ENCODE measurements at places on chromosomes 3 and 15. TPM values are rescaled to one million over a fixed set of nuclear protein-coding genes. Genes with fewer than 3 reads are reported as not detected.

- DNase-seq: no peak
These were observed 1146.4 kb downstream of the NAALADL2 start for GRCh38 chr3:176005564-176005963.

- no peak for DNase-seq
These were observed 3.1 kb upstream of the TRA2B start for GRCh38 chr3:185940951-185941350.

GRCh38 chr15:59522988-59523461, 85.0 kb downstream of the FAM81A start:
- DNase-seq: no peak

- no peak for DNase-seq
These were observed 260.4 kb upstream of the P2RY1 start for GRCh38 chr3:152574461-152575079.

- DNase-seq: no peak
These were observed 159.0 kb upstream of the CHRNA7 start for GRCh38 chr15:31871166-31871886.

DNA sequence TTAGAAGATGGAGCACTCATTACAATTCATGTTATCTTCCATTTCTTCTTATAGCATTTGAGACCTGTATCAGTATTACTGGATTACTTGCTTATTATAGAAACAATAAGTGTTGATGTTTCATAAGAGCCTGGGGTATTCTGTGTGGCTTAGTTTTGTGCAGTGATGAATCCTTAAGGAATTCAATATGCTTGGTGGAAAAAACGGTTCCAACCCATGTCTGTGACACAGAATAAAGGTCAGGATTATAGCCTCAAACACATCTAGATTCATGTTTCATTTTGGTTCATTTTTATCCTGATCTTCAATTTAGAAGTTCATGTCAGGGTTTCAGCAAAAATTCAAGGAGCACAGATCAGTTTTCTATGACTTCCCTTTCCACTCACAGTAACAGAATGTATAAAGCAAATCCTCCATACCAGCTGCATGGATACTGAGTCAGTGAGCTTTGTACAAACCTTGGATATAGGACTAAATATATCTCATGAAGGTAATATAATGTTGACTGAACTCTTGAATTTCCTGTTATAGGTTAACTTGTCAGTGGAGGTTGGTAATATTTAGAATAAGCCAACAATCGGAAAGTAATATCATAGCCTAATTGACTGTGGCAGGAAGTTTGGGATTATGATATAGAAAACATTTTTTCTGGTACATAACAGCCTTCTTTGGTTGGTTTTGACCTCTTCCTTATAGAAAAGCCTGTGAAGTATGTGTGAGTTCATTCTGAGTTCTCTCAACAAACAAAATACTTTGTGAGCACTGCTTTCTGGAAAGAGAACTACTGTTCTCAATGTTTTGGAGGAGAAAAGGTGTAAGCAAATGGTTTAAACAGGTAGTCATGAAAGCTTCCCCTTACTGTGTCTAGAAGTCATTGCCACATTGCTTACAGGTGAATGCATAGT, 218.2 kb upstream of the TPM1 start:
- no peak for DNase-seq

GRCh38 chr3:189677667-189678066, 46.5 kb downstream of the TP63 start:
- no peak for DNase-seq

DNA sequence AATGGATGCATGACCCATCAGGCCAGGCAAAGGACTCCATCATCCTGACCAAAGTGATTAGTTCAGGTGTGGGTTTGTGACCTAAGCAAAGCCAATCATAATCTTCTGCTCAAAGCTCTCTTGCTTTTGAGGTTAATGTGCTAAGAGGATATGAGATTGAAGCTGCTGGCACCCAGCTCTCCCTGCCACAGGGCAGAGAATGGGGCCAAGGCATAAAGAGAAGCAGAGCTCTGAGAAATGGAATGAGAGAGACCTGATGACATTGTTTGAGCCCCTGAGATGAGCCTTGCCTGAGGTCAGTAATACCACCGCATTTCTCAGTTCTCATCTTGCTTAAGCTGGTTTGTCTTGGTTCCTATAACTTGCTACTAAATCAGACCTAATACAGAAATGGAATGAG, 6.4 kb upstream of the PARP6 start:
- DNase-seq: no peak

DNA sequence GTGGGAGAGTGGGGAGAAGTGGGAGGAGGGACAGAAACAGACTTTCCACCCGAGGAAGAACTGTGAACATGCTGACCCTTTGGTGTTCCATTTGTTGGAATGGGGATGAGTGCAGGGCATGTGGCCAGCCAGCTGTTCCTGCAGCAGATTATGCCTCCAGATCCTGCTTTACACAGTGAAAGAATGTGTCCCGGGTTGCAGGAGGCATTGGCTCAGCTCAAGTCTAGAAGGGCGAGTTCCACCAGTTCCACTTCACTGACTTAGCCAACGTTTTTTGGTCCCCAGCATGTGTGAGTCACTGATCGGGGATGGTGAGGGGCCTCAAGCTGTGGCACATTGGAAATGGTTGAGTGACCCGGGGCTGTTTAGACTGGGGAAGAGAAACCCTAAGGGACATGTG, 307.0 kb upstream of the ROPN1 start:
- DNase-seq: no peak

DNA sequence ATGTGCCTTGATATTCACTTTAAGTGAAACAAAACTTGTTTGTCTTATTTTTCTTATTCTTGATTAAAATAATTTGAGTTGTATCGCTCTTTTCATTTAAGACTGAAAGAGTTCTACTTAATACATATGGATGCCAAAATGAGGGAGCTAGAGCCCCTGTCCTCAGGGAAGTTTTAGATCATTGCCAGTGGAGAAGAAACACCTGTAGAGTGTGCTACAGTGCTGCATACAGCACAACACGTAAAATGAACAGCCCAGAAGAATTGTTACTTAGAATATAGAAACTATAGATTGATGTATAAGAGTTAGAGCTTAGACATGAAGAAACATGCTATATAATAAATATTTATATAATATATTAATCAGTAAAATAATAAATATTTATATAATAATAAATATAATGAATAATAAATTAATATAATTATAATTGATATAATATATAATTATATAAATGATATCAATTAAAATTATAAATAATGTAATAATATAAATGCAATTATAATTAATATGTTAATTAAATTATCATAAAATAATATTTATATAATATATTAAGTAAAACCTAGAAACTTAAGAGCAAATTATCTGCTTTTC, 1234.7 kb downstream of the ROBO2 start:
- no peak for DNase-seq

GRCh38 chr3:152208439-152208838, 60.3 kb upstream of the MBNL1 start:
- DNase-seq: no peak

GRCh38 chr15:38253351-38253781, 730 bp downstream of the SPRED1 start:
- no peak for DNase-seq

- DNase-seq: peak; percentile 32
These were observed 267.8 kb upstream of the C2CD4B start for GRCh38 chr15:62432702-62433398.

DNA sequence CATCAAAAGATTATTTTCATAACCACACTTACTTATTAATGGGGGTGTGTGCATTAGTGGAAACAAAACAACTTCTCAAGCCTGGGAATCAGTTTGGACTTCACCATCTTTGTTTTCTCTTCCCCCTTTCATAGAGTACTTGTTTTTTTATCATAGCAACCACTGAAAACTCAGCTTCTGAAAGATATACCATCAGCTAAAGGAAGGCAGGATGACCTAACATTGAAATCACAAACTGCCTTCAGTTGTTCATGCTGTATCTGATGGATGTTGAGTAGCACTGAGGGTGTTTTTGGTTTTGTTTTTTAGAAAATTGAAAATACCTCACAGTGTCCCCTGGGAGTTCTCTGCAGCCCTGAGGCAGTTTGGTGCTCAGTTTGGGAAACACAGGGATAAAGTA, 46.5 kb downstream of the NEK10 start:
- DNase-seq: no peak

GRCh38 chr3:169869484-169870220, at the start of gene LRRC31:
Gene LRRC31 (minus strand): TSS chr3:169869935. CDS start chr3:169869807, 128 bp downstream.
- DNase-seq: no peak

DNA sequence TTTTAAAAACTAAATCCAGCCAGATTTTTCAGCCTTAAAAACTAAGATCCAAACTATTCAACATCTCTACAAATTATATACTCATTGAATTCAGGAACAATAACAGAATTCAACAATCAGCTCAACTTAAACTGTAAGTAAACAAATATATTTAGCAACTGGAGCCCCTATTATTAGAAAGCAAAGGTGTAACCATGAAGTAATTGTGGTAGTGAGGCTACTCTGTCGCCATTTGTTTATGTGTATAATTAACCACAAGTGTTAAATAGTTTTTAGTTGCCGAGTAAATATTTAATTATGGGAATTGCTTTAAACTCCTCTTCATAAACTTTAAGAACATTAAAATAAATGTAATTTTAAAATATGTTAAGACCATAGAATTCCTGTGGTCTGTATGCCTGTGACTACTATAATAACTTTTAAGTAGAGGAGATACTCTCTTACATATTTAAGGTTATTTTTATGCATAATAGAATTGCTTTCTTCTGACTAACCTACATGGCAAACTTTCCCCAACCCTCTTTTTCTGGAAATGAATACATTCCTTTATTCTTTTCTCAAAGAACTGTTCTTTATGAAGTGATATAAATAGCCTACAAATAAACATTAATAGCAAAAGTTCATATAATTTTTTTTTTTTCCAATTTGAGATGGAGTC, 51.2 kb downstream of the MFN1 start:
- no peak for DNase-seq

DNA sequence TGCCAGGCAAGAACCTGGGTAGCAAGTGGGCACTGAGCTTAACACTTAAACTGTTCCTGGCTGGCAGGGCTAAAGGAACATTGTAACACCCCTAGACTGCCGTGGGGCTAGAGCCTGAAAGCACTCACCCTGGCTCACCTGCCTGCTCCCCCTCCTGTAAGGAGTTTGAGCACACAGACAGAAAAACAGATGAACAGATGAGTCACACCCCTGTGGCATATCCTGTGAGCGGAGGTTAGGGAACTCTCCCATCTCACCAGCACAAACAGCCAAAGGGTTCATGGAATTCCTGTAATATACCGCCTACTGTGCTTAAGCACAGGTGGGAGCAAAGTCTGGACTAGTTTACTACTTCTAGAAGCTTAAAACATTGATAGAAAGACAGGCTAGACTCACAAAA, 300.1 kb downstream of the ROBO1 start:
- no peak for DNase-seq

DNA sequence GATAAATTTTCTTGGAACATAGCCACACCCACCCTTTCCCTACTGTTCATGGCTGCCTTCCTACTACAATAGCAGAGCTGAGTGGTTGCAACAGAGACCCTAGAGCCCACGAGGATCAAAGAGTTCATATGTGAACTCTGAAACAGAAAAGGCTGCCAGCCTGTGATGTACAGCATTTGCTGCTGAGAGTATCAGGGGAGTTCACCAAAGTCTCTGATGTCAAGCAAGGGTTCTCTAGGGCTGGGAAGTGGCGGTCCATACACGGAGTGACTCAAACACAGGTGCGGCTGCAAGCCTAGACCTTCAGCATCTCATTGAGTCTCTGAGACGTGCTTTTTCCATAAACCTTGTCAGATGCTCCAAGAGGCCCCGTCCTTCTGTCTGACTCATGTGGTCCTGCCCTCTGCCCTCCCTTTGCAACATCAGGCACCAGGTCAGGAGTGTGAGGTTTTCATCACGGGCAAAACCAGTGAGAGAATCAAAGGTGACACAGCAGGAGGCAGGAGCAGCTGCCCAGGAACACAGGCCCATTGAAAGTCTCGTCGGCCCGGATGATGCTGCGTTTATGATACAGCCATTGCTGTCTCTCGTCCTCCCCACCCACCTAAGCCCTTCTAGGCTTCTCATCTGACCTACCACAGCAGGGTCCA, 42.9 kb downstream of the PCSK6 start:
- DNase-seq: no peak

GRCh38 chr3:64207289-64208080, 17.8 kb downstream of the PRICKLE2 start:
- no peak for DNase-seq

GRCh38 chr15:84755736-84756527, 7.5 kb downstream of the ZNF592 start:
- no peak for DNase-seq

- no peak for DNase-seq
These were observed 51.3 kb downstream of the SUCNR1 start for GRCh38 chr3:151924753-151925152.

DNA sequence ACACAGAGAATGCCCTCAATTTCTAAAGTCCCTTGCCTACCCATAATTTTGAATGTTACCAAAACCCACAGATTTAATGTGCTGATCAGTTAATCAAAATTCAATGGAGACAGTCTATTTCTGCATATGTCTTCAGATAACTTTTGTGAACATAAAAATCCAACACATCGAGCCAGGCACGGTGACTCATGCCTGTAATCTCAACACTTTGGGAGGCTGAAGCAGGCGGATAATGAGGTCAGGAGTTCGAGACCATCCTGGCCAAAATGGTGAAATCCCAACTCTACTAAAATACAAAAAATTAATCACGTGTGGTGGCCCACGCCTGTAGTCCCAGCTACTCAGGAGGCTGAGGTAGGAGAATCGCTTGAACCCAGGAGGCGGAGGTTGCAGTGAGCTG, 49.3 kb downstream of the PEAK1 start:
- DNase-seq: no peak

GRCh38 chr3:140588558-140588957, 89.3 kb upstream of the TRIM42 start:
- DNase-seq: no peak

GRCh38 chr3:78919021-78919755, 848.6 kb downstream of the ROBO1 start:
- no peak for DNase-seq

DNA sequence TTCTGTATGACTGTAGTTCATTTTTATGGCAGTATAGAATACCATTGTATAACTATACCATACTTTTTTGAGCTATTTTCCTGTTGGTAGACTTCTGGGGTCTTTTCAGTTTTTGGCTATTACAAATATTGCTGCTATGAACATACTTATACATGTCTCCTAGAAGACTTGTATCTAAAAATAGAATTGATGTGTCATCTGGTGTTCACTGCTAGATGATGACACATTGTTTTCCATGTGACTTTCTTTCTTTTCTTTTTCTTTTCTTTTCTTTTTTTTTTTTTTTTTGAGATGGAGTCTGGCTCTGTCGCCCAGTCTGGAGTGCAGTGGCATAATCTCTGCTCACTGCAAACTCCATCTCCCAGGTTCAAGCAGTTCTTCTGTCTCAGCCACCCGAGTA, 69.8 kb downstream of the SH3GL3 start:
- no peak for DNase-seq

- no peak for DNase-seq
These were observed 19.6 kb downstream of the TIMP4 start for GRCh38 chr3:12139111-12139511.

GRCh38 chr15:64982472-64982871, 7.2 kb downstream of the SPG21 start:
- DNase-seq: no peak

OTOL1 gene
- total RNA-seq: not detected

CPA3 gene
- total RNA-seq: 31.8 TPM

LRRC31 gene
- not detected for total RNA-seq

SHQ1 gene
- 12.3 TPM for total RNA-seq

SRGAP3 gene
- total RNA-seq: 12.8 TPM
